ENCODE measurements at places on chromosomes 1 and 21.

DNA sequence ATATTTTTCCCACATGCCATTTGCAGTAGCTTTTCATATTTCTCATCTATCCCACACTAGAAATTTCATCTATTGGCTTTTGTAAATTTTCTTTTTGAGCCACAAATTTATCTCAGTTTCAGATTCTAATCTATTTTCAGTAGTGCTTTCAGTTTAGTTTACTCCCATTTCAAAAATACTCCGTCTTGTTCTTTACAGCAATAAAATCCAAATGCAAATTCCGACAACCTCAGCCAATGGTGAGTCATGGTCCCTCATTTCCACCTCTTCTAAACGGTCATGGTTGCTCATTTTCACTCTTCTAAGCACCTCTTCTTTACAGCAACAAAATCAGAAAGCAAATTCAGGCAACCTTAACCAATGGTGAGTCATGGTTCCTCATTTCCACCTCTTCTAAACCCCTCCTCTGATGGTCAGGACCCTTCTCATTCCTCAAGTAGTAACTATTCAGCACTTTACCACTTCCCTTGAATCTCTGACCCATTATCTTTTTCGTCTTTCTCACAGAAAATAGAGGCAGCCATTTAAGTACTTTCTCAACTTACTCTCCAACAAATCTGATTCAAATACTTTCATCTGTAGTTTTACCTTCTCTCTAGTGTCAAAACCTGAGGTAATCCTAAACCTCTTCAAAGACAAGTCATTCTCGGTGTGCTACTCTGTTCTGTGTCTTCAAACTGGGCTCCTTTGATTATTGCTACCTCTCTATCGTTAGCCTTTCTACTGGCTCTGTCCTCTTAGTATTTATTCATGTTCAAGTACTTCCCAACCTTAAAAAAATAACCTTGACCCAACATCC, 34.4 kb downstream of the C21orf91 start:
- DNase-seq: peak; percentile 37

- DNase-seq: no peak
Measured at GRCh38 chr1:24281591-24281990, 37.6 kb upstream of the GRHL3 start.

DNA sequence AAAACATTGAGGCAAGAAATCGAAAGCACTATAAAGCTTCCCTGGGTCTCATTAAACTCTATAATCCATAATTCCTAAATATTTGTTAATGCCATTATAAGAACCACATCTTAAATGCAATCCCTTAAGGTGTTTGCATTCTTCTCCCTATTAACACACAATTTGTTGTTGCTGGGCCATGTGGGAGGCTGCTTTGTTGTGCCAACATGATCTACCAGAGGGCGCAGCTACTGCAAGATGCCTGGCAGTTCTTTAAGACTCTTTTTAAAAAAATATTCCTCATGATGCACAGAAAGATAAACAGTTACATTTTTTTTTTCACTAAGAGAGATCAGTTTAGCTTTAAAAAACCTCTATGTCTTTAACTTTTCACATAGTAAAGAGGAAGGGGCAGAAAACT, 39.0 kb upstream of the BCAS2 start:
- no peak for DNase-seq

DNA sequence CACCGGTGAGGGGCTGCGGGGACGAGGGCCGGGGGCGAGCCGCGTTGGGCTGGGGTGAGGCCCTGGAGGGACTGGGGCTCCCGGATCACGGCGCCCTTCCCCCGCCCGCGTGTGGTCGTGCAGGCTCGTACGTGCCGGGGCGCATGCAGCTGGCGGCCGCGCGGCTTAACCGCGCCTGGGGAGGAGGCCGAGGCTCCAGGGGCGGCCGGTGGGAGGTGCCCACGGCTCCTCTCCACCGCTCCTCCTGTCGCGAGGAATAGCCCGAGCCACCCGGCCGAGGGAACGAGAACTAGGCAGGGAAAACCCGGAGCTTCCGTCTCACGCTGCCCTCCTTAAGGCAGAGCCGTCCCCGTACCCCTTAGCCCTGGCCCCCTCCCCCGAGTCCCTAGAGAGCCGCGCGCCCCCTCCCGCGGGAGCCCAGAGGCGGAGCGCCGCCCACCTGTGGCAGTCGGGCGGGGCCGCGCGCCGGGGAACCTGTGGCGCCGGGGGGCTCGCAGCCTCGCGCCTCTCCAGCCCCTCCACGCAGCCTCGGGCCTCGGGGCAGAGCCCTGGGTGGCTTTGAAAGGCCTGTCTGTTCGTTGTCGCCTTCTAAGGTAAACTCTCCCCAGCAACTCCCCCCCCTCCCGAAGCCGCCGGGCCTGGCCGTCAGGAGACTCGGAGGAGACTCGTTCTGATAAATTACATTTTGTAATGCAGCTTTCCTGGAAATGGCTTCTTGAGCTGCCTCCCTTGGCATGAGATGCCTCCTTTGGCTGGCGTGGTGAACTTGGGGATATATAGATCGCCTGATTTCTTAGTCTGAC, 746 bp downstream of the AK4 start:
- DNase-seq: peak; percentile 66

DNA sequence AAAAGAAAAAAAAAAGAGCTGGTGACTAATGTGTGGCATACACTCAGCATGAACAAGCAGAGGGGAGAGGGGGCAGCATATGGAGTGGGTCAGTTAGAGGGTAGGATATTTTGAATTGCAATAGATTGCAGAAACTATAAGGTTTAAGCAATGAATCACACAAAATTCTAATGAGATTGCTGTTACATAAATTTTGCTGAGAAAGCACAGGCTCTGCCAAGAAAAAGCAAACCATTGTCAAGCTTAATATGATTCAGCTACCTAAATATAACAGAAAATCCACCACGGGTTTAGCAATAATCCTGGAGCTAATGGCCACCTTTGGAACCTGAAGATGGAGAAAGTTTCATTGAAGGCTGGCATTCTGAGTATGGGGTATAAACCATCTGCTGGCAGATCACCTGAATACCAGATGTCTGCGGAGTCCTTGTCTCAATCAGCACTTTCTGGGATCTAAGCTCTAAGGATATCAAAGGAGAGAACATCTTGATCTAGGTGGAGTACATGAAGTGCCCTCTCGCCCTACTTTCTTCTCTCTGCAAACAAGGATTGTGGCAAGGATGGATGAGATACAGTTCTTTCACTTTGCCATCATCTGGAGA, 30.3 kb upstream of the ANGPTL7 start:
- no peak for DNase-seq

GRCh38 chr1:36728846-36729245, 246.1 kb upstream of the CSF3R start:
- no peak for DNase-seq

GRCh38 chr1:44501047-44501890, 96.2 kb downstream of the RNF220 start:
- DNase-seq: no peak

DNA sequence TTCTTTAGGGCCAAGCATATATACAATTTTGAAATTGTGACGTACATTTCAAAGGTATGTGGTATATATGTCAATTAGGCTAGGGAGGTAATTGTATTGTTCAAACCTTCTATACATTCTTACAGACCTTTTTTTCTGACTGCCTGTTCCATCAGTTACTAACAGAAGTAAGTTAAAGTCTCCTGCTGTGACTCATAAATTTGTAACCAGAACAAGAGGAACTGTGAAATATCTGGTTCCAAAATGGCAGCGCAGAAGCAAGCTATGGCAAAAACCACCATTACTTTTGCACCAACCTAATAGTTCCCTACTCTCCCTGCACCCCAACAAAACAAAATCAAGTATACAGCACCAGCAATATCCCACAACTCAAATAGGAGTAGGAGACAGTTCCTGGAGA, 93.6 kb downstream of the ENAH start:
- DNase-seq: no peak

GRCh38 chr21:44509539-44509938, 30.5 kb downstream of the KRTAP10-1 start:
- DNase-seq: no peak

DNA sequence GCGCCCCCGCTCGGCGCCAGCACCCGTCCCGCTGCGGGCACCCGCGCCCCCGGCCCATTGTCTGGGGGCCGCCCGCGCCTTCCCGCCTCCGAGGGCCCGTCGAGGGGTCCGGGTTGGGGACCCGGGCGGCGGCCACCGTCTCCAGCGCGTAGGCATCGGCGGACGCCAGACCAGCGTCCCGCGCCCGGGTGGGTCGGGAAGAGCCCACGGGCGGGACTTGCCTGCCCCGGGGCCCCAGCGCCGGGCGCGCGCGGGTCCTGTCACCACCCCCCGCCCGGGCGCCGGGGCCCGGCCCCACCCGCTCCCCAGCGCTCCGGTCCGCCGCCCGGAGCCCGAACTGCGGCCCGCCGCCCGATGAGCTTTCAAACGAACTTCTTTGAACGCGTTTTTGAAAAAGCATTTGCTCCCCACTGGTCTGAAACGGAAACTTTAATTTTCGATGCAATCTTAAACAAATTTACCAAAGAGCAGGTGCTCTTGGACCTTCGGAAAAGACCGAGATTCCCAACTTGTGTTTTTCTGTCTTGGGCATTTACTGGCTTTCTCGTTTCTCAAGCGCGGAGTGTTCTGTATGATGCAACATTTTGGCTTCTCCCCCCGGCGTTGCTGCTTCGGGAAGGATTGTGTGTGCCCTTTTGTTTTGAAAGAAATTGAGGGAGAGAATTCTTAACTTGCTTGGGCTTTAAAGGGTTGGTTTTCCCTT, 615 bp downstream of the CLIC4 start:
- DNase-seq: peak; percentile 36
